PC-3 (cell line): ENCODE measurements at places on chromosomes 5 and 9.

- DNase-seq = peak; percentile 92
These were observed 144.2 kb upstream of the CDH10 start for GRCh38 chr5:24788829-24789514.

GRCh38 chr5:132480042-132480441 is 10.5 kb downstream of the IRF1 start:
- no peak for DNase-seq

- no peak for DNase-seq
These were observed 359.0 kb upstream of the RORB start for GRCh38 chr9:74138182-74138581.

- DNase-seq = peak; percentile 68
These were observed 18.3 kb upstream of the MUSK start for GRCh38 chr9:110650261-110650660.

GRCh38 chr5:116696366-116696765 is 121.7 kb upstream of the SEMA6A start:
- no peak for DNase-seq

GRCh38 chr9:2729721-2730120 is 12.4 kb downstream of the KCNV2 start:
- no peak for DNase-seq

- no peak for DNase-seq
These were observed 3.3 kb downstream of the DOCK8 start for GRCh38 chr9:217950-218349.

- no peak for DNase-seq
These were observed 151.1 kb downstream of the ARL15 start for GRCh38 chr5:54159153-54159892.

DNA sequence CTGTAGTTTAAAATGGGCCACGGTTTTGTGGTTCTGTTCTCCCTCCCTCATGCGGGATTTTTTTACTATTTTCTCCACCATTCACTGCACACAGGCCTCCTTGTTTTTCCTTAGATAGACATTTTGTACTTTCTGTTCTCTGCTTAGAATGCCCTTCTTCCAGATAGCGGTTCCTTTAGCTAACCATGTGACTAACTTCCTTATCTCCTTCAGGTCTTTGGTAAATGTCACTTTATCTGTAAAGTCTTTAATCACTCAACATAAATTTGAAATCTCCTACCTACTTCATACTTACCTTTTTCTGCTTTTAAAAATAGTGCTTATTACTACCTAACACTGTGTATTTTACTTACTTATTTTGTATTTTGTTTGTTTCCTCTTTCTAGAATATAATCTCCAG is 15.0 kb downstream of the FER start:
- DNase-seq = no peak

- DNase-seq = peak; percentile 68
These were observed 126.7 kb downstream of the SLC25A46 start for GRCh38 chr5:110865400-110866094.

GRCh38 chr9:73152953-73153352 is 1.3 kb downstream of the ANXA1 start:
- peak; percentile 39 for DNase-seq

DNA sequence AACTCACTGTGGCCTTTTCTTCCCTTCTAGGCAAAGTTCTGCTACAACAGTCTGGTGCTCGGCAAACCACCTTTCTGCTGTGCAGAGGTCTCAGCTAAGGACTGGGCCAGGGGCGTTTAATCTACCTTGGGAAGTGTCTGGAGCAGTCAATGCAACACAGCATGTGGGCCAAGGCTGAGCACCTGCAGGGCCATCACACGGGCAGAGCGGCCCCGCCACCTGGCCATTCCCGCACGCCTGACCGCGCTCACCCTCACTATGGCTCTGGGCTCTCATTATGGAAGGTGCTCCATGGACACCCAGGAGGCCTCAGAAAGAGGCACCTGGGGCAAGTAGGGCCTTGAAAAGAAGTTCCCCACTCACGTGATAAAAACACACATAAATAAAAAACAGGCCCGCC is 65.7 kb upstream of the TBC1D9B start:
- no peak for DNase-seq

- DNase-seq = no peak
These were observed 1.3 kb upstream of the AK1 start for GRCh38 chr9:127878652-127879390.

GRCh38 chr9:91625331-91625730 is 201.7 kb upstream of the NFIL3 start:
- DNase-seq = no peak

- no peak for DNase-seq
These were observed 41.9 kb downstream of the BTNL9 start for GRCh38 chr5:181081989-181082388.

DNA sequence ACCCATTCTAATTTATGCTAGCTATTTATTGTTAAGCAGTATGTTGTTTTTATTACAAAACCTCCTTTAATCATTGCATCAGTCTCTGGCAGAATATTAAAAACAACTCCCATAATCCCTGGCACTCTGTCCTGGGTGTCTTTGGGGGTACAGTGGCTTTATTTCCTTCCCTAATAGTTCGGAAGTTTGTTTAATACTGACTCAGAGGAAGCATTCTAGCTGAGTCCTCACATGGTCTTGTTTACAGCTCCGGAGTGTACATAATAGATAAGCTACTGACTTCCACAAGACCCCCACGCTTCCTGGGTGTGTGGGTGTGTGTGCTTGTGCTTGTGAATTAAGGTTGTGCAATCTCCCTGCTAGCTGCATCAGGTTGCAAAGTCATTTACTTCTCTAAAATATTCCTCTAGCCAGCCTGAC is 149.8 kb upstream of the CDKN2B start:
- DNase-seq = peak; percentile 87

- DNase-seq = no peak
These were observed 277.5 kb upstream of the MVB12B start for GRCh38 chr9:126049088-126049487.

- DNase-seq = no peak
These were observed 458.8 kb downstream of the DTWD2 start for GRCh38 chr5:118529361-118530144.

- DNase-seq = peak; percentile 48
These were observed 52.6 kb downstream of the PLAC8L1 start for GRCh38 chr5:146052780-146053179.

- DNase-seq = peak; percentile 46
These were observed 67.5 kb upstream of the ERCC6L2 start for GRCh38 chr9:95808011-95808410.

GRCh38 chr5:497871-498509 is 26.3 kb downstream of the SLC9A3 start:
- DNase-seq = no peak

DNA sequence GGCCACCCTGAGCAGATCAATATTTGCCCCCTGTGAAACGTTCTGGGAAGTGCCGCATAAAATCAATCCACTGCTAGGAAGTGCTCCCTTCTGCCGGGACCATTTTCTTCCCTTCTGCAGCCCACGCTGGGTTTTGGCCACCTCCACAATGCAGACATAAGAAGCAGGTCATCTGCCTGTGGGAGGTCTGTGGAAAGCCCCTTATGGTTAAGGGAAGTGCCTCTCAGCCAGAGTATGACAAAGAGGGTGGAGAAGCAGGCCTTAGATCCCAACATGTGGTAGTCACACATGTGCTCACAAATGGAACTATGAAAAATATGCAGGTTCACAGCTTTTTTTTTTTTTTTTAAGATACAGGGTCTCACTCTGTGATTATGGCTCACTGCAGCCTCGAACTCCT is 82.8 kb downstream of the SLC1A3 start:
- DNase-seq = no peak

DNA sequence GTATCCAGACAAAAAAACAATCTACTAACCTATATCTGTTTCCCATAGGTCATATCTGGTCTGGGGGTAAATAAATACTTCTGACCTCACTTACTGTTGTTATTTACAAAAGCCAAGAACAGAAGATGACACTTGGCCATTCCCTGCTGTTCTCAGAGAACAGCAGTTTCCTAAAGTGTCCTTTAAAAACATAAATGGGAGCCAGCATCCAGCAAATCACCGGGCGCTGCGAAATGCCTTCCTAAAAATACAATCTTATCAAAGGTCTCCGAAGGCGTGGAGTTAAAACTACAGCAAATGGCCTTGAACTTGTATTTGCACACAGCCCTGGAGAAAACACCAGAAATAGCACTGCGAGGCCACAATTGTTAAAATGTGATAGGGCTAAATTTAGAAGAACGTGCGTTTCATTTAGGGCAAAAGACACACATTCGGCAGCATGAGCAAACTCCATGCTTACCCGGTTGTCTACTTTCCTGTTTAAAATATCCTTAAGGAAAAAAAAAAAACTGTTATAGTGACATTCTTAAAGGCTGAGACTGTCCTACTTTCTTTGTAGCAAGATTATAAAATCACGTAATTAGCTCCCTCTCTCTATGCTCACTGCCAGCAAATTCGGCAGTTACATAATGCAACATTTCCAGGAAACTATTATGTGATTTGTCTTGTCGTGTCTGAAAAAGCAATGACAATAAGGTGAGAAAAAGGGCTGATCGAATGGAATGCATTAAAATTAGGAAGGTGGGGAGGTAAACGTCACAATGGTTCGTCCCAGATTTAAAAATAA is 1.5 kb downstream of the NFIL3 start:
- no peak for DNase-seq

DNA sequence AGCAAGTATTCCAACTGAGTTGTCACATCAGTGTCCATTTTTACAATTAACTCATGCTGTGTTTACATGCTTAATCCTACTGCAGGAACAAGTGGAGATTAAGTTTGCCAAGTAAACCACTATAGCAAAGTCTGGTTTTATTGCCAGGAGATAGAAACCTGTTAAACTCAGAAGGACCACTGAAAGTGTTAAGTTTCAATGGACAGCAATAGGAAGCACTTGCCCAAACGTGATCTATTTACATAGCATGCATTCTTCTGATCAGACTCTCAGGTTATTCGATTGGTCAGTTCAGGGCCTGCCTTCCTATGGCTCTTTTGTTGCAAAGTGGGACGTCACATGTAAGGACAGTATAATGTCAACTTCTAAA is 28.0 kb upstream of the IFNK start:
- DNase-seq = no peak

DNA sequence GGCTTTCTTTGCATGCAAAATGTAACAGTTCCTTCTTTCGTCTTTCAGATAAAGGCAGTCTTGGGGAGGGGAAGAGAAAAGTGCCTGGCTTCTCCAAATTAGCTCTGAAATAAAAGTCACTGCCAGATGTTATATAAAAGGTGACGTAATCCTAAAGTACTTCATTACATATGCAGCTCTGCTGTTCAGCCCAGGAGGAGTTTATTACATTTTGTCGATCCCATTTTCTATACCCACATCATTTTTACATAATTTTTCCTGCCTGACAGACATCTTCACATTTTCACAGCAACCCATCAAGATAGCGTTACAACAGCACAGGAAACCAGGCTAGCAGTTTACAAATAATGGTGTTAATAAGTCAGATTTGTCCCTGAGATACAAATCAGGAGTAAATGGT is 86.7 kb upstream of the SLC30A5 start:
- no peak for DNase-seq

GRCh38 chr5:124948062-124948753 is 201.8 kb upstream of the ZNF608 start:
- DNase-seq = peak; percentile 60

- no peak for DNase-seq
These were observed 17.2 kb downstream of the FRMD3 start for GRCh38 chr9:83521011-83521410.

DNA sequence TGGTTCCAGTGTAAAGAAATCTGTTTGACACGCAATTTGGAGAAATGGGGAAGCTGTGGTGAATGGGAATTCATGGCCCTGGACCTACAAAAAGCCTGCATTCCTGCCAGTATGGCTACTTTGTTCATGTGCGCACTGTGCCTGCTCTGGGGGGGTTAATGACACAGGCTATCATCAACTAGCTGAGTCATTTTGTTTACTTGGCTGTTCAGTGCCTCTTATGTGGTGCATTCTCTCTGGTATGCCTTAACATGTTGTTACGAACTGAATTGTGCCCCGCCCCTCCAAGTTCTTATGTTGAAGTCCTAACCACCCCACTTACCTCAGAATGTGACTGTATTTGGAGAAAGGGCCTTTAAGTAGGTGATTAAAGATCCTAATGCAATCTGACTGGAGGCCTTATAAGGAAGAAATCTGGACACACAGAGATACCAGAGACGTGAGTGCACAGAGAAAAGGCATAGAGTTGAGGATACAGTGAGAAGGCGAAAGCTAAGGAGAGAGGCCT is 20.4 kb upstream of the UBAP1 start:
- peak; percentile 75 for DNase-seq

- no peak for DNase-seq
These were observed 31.8 kb upstream of the ERAP2 start for GRCh38 chr5:96844481-96844990.

DNA sequence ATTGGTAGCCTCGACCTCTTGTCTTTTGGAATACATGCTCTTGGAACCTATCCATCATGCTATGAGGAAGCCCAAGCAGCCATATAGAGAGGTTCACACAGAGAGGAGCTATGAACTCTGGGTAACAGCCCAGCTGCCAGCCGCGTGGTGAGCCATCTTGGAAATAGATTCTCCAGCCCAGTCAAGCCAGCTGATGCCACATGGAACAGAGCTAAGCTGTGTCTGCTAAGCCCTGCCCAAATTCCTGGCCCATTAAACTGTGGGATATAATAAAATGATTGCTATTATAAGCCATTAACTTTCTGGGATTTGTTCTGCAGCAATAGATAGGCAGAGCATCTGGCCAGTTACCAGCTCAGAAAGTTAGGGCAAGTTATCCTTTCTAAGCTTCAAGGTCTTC is 4.9 kb upstream of the PRUNE2 start:
- no peak for DNase-seq

- peak; percentile 3 for DNase-seq
These were observed 423.0 kb downstream of the DIRAS2 start for GRCh38 chr9:90219548-90220118.

- no peak for DNase-seq
These were observed 219.4 kb downstream of the SPOCK1 start for GRCh38 chr5:137279521-137280231.

DNA sequence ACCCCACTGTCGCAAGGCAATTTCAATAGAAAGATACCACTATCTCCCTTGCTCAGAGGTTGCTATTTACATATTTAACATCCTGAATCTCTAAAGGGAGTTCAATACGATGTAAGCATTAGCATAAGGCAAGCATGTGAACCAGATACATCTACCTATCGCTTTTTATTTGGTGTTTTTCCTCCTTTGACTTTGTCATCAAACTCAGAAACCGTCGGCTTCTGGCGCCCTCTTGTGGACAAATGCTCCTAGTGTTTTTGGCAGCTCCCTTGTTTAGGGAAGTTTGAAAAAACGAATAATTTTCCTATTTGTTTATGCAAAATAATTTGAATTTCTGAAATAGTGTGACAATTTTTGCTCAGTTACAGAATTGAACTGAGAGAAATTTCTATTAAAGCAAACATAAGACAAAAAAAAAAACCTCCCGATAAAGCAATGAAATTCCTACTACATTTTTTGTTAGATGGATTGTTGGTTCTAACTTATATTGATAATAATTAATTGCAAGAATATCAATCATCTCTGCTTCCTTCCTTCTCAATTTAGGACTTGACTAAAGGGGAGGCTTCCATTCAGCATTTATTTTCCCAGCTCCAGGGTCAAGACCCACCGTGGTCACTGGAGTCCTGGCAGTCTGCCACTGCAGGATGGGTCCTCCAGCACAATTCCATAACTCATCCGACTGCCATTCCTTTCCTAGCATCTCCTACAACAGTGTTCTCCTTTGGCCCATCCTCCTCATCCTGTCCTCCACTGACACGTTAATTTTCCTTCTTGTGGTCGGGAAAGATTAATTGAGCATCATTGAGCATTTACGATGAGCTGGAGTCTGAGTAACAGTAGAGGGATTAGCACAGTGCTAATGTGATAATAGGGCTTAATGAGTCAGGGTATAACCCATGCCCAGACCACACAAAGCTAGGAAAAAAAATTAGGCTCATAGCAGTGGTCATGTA is 131.8 kb upstream of the CHD1 start:
- DNase-seq = peak; percentile 94

GRCh38 chr9:75455444-75455921 is 367.2 kb downstream of the OSTF1 start:
- no peak for DNase-seq
